ENCODE measurements at places on chromosomes 1 and 21.

DNA sequence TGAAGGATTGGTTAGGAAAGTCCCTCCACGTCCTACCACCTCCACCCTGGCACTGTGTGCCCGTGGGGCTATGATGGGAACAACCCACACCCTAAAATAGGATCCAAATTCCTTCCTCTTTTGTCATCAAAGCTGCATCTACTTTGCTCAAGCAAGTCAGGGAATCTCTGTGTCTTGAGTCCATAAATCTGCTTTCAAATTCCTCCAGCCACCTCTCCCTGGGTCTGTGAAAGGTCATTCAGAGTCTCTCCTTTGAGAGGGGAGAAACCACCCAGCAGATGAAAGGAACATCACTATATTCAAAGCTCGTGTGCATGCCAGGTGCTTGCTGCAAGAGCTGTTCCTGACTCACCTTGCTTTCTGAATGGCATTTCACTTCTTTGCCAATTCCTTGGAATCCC is 243.6 kb downstream of the TM2D1 start:
- ATAC-seq: no peak

DNA sequence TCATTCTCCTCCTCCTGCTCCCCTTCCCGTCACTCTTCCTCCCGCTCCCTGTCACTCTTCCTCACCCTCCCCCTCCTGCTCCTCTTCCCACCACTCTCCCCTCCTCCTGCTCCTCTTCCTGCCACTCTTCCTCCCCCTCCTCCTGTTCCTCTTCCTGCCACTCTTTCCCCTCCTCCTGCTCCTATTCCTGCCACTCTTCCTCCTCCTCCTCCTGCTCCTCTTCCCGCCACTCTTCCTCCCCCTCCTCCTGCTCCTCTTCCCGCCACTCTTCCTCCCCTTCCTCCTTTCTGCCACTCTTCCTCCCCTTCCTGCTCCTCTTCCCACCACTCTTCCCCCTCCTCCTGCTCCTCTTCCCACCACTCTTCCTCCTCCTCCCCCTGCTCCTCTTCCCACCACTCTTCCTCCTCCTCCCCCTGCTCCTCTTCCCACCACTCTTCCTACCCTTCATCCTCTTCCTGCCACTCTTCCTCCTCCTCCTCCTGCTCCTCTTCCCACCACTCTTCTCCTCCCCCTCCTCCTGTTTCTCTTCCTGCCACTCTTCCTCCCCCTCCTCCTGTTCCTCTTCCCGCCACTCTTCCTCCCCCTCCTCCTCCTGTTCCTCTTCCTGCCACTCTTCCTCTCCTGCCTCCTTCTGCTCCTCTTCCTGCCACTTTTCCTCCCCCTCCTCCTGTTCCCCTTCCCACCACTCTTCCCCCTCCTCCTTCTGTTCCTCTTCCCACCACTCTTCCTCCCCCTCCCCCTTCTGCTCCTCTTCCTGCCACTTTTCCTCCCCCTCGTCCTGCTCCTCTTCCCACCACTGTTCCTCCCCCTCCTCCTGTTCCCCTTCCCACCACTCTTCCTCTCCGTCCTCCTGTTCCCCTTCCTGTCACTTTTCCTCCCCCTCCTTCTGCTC is 28.7 kb upstream of the ARTN start:
- no peak for ATAC-seq

- no peak for ATAC-seq
Measured at GRCh38 chr1:31795801-31796621, 19.8 kb downstream of the SPOCD1 start.

- no peak for ATAC-seq
Measured at GRCh38 chr1:92980732-92981647, 19.7 kb upstream of the DIPK1A start.

DNA sequence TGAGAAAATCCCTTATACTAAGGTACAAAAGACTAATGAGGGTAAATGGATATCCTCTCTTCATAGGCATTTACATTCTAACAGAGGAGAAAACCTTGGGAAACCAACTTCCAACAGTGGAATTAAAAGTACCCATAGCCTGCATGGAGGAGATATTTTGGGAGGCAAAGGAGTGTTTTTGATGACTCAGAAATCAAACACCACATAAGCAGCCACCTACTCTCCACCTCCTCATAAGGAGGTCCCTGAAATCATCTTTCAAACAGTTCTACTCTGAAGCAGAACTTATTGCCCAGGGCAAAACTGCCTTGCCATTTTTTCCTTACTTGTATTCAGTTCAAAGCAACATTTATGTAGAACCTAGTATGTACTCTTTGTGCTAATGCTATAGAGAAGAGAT is 211.3 kb downstream of the KCNH1 start:
- ATAC-seq: no peak

DNA sequence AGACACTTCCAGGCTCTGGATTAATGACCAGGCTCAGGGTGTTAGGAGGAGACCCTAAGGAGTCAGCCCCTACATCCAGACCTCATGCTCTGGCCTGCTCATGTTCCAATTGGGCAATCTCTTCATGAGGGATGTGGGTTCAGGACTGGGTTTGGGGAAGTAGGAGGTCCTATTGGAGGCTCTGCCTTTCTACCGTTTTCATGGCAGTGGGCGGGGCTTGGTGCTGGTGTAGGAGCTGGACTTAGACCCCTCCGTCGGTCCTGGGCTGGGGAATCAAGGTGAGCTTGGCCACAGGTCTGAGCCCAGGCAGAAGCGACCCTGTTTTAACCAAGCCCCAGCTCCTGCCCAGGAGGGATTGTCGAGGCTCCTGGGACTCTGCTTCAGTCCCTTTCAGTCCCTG is 123.4 kb downstream of the PRDM16 start:
- ATAC-seq: no peak

DNA sequence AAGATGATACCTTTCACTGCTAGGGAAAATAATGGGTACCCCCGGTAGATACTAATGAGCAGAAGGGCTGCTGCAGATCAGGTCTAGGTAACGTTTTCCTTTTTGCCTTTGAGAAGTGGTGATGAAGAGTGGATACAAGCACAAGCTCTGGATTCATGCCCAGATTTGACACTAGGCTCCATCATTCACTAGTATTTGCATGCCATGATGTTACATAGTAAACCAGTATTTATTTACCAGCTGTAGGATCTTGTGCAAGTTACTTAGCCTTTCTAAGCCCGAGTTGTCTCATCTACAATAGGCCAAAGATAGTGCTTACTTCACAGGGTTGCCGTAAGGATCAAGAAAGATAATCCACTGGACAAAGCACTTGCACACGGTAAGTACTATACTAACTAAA is 14.2 kb downstream of the PTPN14 start:
- ATAC-seq: no peak

- ATAC-seq: no peak
Measured at GRCh38 chr1:47424336-47424982, 8.4 kb downstream of the FOXE3 start.

- no peak for ATAC-seq
Measured at GRCh38 chr21:35850542-35851103, 209.7 kb downstream of the SETD4 start.

DNA sequence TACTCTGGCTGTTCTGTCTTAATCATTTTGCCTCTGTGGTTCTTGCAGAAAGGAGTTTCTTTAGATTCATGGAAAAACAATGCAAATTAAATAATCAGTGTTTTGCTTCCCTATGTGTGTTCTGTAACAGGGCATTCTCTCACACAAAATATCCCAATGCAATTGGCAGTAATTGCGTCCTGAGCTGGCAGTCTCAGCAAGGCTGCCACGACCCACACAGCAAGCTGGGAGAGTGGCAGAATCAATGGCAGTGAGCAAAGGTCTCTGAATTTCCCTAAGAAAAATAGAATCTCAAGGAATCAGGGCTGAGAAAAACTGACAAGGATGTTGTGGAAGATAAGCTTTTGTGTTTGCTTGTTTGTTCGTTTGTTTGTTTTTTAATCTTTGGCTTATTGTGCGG is 198.1 kb upstream of the ST6GALNAC5 start:
- ATAC-seq: no peak

- no peak for ATAC-seq
Measured at GRCh38 chr1:218516526-218516925, 171.4 kb downstream of the TGFB2 start.

- no peak for ATAC-seq
Measured at GRCh38 chr1:231855361-231855760, 228.8 kb downstream of the DISC1 start.

DNA sequence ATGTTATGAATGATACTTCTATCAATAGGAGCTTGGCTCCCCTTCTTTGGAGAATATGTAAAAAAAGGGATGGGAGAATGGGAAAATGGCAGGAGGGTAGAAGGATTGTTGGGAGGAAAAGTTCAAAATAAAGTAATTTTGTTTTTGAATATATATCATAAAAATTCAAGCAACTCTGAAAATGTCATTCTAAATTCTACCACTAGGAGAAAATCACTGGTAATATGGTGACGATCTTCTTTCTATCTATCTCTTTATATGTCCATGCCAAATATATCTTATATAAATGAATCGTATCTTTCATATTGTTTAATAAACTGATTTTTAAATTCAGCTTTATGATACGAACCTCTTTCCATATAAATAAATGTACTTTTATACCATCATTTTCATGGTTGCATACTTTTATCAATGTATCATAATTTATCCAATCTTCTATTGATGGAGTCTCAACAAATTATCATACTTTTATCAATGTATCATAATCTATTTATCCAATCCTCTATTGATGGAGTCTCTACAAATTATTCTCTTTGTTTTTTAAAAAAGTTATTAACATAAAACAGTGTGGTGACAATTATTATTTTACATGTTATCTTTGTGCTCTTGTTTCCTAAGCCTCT is 73.7 kb upstream of the MARK1 start:
- no peak for ATAC-seq

- no peak for ATAC-seq
Measured at GRCh38 chr1:89986020-89986419, 8.9 kb upstream of the ZNF326 start.

GRCh38 chr21:29939924-29940275 is at the start of gene GRIK1:
Gene GRIK1, minus strand, starts transcription at chr21:29939996.
- no peak for ATAC-seq

Data from gastroesophageal sphincter (tissue), 4 donors.